ENCODE measurements at places on chromosomes 5 and 9. TPM values are rescaled to one million over a fixed set of nuclear protein-coding genes. Genes with fewer than 3 reads are reported as not detected.

The LHX3 gene
- total RNA-seq = not detected

The TAF11L10 gene
- total RNA-seq = not detected

The IFNA1 gene
- total RNA-seq = not detected

The C1QTNF3 gene
- total RNA-seq = 1.4 TPM

The SETD9 gene
- 13.3 TPM for total RNA-seq

The LCN1 gene
- total RNA-seq = not detected

The CARTPT gene
- not detected for total RNA-seq

The PCDHB4 gene
- 0.12 TPM for total RNA-seq

The GAS1 gene
- total RNA-seq = 40.2 TPM

The CTNNAL1 gene
- total RNA-seq = 239 TPM

The CXCL14 gene
- total RNA-seq = 0.22 TPM
